T-helper 22 cell (primary cell): ENCODE measurements at places on chromosomes 6 and 20.

GRCh38 chr20:5784735-5785134 lies 34.5 kb downstream of the SHLD1 start:
- DNase-seq, result no peak

DNA sequence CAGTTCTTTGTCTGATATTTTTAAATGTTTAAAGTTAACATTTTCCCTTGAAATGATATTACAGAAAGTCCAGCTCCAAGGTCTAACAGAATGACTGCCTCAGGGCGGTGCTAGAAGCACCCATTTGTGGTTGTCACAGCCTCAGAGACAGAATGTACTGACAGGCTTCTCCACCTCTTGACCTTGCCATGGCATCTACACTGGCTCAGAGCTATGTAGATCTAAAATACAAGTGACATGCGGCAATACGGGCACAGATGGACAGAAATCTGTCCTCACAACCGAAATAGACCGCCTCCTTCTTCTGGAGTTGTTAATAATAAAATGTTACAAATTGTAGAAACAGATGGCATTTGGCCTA lies 167.2 kb upstream of the THEMIS start:
- no peak for DNase-seq

GRCh38 chr6:163725008-163725941 lies 310.8 kb downstream of the QKI start:
- DNase-seq, result no peak

DNA sequence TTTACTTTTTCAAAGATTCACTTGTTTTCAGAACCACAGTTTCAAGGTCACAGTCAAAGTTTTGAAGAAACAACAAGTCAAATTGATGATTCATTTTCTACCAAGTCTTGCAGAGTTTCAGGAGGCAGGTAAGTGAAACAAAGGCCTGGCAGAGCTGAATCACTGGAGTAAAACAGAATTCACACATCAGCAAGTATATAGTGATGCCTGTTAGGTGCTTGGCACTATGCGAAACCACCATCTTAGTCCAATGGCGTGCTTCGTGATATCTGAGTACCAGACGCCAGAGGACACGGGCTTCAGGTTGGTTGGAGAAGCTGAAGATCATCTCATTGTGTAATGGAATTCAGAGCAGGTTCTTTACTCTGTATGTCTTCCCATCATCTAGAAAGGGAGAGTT lies 75.9 kb downstream of the RTN4IP1 start:
- no peak for DNase-seq

DNA sequence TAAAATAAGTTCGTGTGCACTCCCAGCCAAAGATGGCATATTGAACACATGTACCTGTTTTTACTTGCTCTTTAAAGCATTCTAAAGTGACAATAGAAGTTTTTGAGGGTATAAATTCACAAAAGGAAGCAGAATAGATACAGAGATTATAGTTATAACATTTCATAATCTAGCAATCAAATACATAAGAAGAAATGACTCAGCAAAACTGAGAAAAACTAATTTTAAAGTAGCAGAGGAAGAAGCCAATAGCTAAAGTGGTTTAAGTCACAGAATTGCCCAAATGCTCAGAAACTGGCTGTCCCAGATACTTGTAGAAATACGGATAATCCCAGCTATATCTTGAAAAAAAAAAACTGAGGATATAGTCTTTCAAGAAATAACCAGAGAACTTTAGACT lies 49.2 kb upstream of the TBC1D32 start:
- no peak for DNase-seq

- no peak for DNase-seq
Measured at GRCh38 chr6:167307342-167307955, 16.3 kb downstream of the UNC93A start.

DNA sequence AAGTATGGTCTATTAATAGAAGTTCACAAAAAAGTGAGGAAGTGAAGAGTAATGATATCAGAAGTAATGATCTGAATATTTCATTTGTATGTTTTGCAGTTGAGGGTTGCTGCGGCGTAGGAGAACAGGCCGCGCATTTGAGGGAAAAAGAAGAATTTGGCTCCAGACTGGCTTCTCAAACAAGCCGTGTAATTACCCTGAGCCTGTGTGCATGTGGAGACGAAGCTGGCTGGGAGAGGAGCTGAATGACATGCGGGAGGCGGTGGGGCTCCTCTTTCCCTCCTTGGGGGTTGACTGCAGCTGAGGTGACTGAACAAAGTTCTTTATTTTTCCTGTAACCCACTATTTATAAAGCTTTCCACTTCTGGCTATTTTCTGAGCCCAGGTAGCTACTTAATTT lies 115.5 kb upstream of the AFDN start:
- DNase-seq, result no peak

DNA sequence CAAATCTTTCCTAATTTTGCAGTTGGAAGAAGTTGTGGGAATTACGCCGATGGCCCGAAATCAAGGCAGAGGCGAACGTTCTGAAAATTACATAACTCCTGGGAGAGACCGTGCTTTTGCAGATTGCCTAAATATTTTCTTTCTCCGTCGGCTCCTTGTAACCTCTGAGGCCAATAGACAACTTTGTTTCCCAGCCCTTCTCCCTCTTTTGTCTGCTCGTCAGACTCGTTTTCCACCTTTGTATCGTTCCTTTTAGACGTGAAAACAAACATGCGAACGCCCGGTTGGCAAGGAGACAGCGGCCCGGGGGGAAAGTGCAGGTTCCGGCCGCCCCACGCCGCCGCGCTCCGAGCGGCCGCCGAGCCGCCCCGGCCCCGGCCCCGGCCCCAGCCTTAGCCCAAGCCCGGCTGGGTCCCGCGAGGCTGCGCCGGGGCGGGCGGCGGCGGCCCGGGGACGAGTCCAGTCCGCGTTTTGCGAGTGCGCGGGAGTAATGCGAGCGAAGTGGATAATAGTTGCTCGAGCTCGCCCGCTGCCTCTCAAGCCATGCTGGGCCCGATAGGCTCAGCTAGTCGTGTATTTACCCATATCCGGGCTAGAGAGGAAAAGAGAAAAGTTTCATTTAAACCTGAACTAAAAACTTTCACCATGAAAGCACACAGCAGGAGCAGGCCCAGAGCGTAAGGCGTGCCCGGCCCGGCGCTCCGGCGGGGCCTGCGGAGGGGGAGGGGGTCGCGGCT lies at the start of gene ARID1B:
ARID1B (plus strand) TSS at position 539 of the 737 bp plus-strand sequence. CDS start 303 bp downstream, outside the sequence.
- DNase-seq, result peak; percentile 74

- DNase-seq, result no peak
Measured at GRCh38 chr20:55888685-55889084, 116.6 kb downstream of the CBLN4 start.

- DNase-seq, result no peak
Measured at GRCh38 chr6:43739642-43740091, 30.3 kb upstream of the VEGFA start.

DNA sequence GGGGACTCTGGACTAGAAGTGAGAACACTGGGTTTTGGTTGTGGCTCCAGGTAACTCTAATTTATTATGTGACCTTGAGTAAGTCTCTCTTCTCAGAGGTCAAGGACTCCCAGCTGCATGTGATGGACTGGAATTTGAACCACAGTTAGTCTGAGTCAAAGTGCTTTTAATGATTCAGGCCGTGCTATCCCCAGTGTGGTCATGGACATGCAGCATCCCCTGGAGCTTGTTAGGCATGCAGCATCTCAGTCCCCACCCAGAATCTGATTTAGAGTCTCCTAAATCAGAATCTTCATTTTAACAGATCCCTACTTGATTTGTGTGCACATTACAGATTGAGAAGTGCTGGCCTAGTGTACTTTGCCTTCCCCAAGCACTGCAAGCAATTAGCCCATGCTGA lies 74.2 kb downstream of the TOX2 start:
- no peak for DNase-seq

DNA sequence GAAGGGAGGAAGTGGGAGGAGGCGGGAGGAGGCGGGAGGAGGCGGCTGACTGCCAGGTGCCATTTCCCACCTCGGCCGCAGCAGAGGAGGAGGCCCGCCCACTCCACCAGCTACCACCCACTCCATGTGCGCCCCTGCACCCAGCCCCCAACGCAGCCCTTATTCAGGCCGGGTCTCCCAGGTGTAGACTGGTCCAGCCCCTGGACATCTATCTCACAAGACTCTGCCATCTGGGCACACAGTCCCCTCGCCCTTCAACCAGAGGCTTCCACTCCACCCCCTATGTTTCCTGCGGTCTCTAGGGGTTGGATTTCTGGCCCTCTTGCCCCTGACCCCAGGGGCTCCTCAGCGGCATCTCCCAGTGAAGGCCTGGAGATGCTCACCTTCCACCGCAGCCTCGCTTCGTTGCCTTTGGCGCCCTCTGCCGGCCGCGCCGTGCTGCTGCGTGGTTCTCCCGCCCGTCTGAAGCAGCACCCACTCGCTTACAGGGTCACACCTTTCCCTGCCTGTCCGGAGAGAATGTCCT lies 32.6 kb upstream of the FAM83D start:
- DNase-seq, result peak; percentile 51

DNA sequence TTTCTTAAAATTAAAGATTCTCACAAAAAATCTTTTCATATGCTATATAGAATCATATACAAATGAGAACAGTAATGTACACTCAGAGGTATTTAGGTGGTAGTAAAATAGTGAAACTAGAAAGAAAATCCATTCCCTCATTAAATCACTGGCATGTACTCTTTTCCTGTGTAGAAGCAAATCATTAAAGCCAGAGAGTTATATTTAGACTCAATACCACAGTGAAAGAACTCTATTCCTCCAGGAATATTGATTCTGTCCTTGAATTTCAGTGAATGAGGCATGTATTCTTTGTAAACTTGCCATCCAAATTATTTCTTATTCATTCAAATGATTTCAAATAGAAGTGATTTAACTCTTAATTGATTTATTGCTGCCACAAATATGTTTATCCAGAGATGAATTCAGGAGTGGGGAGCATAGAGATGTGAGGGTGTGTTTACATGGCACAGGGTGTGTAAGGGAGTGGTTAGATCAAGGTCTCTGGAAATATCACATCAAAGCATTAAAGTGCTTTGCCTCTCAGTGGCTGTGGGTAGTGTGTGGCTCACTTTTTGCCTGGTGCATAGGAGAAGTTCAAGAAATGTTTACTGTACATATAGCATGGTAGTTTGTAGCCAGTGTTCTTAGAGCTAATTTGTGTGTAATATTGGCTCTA lies 141.2 kb downstream of the FAM83B start:
- DNase-seq, result no peak

- no peak for DNase-seq
Measured at GRCh38 chr20:46575937-46576461, 25.5 kb upstream of the OCSTAMP start.

- no peak for DNase-seq
Measured at GRCh38 chr6:104829183-104829958, 30.3 kb downstream of the HACE1 start.

DNA sequence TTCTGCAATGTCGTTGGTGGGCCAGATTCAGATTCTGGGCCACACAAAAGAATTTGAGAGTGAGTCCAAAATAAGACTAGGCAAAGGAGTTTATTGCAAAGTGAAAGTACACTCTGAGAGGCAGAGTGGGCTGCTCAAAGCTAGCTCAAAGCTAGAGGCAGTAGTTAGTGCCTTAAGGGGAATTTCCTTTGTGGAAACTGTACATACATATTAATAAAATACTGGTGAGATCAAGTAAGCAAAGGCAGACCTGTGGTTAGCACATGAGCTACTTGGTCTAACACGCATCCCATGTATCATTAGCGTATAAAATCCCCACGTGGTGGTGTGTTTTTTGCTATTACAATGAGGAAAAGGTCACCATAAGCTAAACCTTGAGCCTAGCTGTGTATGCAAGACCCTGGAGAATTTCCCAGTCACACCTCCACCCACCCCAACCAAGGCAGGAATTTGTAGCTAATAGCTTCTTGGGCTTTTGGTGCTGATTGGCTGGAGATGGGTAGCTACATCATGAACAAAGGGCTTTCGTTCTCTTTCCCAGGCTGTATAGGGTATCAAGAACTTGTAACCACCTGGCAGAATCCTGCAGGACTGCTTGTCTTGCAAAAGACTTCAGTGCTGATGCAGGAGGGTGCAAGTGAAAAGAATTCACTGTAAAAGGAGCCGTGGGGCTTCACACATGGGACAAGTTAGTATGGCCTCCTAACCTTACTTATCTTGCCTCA lies 14.7 kb upstream of the TRIM26 start:
- DNase-seq, result no peak

GRCh38 chr6:1972962-1973361 lies 272.4 kb downstream of the GMDS start:
- no peak for DNase-seq

- DNase-seq, result peak; percentile 60
Measured at GRCh38 chr6:154606457-154606856, 96.0 kb upstream of the CNKSR3 start.

DNA sequence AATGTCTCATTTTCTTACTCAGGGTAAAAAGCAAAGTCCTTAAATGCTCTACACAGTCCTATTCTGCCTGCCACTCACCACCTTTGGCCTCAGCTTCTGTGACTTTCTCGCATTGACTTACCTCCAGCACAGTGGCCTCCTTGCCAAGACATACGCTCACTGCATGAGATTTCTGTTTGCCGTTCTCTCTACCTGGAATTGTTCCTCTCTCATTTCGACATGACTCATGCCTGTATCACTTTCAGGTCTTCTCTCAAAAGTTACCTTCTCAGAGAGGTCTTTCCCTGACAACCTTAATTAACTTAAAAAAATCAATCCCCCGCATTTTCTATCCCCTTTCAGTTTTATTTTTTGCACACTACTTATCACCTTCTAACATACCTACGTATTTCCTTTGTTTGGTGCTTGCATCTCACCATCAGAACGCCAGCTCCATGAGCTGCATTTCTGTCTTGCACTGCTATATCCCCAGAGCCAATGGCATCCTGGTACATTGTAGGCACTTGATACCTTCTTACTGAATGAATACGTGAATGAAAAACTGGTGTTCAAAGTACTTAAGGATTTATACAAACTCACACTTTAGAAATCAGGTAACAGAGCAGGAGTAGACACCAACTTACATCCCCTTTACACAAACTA lies 24.5 kb downstream of the TENT5A start:
- no peak for DNase-seq

DNA sequence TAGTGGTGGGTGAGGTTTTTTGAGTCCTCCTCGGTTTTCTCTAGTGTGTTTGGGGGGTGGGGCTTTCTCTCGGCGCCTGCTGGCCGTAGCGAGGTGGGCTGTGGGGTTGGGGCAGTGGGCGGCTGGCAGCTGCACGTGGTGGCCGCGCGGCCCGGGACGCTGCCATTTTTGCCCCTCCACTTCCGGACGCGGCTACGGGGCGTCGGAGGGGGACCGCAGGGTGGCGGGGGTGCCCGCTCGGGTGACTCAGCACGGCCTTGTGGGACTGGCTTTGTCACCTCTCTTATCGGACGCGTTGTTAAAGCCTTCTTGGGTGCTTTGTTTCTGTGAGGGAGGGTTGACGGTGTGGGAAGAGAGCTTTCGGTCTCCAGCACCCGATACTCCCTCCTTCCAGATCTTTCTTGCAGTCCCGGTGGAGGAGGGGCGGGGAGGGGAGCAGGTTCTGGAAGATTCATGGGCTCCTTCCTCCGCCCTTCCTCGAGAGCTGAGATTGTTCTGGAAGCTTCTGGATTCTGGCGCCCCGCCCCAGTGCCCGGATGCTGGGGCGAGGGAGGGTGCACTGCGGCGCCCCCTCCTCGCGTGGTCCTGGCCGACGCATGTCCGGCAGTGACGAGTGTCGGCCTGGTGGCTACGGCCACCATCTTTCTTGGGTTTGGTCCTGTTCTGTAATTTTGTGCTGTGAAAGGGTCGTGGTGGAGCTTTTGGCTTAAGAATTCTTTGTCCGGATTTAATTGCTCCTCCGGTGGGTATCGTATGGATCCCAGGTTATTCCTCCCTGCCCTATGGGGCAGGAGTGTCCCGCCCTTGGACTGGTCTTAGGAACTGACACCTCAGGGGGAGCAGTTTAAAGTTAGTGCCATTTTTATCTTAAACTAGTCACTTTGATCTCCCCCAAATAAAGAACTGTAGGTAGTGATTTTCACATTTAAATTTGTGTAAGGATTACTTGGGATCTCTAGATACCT lies 719 bp downstream of the HSP90AB1 start:
- DNase-seq, result peak; percentile 87
